ENCODE measurements at places on chromosomes 2 and 18.
A peak's percentile ranks its signal among the peaks of the same experiment; 100 is the strongest.

DNA sequence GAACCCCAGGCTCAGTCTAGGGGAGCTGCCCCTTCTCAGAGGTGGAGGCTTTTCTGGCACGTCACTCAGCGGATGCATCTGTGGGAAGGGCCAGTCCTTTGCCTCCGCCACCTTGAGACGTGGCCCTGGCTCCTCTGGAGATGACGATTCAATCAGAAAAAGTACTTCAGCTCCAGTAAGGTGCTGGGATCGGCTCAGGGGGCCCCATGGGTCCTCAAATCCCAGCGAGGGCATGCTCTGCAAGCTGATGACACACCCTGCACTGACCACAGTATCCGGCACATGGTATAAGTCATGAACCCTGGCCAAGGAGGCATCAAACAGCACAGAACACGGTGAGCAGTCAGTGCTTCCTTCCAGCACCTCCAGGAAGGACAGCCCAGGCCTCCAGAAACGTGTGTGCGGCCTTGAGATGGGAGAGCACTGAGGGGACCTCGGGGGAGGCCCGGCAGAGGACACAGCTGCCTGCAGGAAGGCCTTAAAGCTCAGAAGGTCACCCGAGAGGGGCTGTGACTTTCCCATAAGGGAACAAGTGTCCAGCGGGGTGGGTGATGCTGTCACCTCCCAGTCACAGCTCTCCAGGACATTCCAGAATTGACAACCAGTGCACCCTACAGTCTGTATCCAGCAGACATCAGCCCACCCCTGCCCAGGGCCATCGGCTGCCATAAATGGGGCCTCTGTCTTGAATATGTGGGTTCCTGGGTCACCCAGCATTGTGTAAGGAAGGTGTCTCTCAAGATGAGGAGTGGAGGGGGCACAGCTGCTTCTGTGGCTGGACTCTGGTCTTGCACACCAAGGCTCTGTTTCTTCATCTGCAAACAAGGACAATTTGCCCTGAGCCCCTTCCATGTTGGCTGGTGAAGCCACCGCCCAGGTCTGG is 205.8 kb downstream of the NDUFA10 start:
- no peak for DNase-seq

GRCh38 chr2:198129609-198130008 is 325.2 kb downstream of the PLCL1 start:
- no peak for DNase-seq

- no peak for DNase-seq
Measured at GRCh38 chr2:77838441-77838840, 316.3 kb upstream of the LRRTM4 start.

DNA sequence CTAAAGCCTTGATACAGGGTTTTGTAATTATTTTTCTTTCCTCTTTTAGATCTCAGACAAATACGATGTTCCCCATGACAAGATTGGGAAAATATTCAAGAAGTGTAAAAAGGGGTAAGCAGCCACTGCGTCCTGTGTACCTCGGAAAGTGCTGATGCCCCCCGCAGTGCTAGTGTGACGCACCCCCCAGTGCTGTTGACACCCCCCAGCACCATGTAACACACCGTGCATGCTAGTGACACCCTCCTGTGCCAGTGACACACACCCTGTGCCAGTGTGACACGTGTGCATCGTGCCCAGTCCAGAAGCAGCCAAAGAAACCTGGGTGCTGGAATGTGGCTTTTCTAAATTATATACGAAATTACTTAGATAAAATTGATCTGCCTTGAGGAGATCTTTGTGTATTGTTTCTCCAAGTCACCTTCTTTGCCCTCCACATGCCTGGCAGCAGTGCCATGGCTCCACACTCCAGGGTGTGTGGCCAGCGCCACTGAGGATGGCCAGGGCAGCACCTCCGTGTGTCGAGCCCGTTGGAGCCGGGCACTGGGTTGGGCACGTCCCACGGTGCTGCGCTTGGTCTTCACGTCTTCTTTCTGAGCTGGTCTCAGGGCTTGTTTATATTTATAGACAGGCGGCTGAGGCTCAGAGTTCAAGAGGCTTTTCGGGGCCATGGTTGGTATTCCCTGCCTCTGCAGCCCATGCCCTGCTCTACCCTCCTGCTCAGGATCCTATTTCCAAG is 44.3 kb upstream of the KLF11 start:
- no peak for DNase-seq

DNA sequence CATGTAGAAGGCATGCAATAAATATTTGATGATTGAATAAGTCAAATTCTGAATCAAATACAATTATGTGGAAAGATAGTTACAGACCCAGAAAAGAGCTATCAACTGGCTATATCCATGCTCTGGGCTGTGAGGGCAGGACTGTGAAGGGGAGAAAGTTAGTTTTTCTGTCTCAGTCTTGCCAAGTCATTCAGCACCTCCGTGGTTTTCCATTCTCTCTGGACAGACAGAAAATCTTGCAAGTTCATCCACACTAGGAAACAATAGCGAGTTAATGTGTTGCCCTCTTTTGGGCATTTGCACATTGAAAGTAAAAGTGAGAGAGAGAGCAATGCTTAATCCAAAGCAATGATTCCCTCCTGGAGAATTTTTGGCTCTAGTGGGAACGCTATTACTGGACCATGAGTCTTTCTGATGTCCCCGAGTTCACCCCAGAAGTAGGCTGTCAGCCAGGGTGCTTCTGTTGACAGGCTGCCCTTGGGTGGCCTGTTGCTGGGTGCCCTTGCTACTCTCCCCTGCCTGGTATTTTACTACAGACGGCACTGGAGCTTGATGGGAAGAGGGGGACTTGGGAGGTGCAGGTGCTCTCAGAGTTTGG is 238.3 kb downstream of the LOXHD1 start:
- DNase-seq = peak; percentile 6

DNA sequence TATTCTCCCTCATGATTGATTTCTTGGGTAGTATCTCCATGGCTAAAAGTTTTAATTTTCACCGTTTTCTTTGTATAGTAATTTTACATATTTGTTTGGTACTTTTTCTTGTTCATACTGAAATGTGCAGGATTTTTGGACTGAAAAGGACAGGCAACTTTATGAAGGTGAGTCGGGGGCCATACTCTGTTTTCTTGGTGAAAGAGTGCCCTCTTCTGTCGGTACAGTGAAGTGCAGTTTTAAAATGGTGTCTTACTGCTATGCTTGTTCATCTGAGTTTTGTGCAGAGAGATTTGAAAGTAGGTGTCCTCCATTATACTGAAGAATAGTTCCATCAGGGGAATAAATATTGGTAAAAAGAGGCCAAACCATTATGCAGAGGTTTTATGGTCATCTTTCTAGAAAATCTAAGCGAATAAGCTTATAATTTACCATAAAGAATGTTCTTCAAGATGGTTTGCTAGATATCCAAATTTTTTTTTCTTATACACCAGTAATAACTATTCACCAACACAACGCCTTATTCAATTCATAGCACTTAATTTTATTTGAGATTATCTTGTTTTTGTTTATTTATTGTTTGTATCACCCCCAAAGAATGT is 8.7 kb upstream of the SERPINB13 start:
- DNase-seq = no peak

- DNase-seq = no peak
Measured at GRCh38 chr18:77197073-77197472, 52.6 kb upstream of the GALR1 start.

- no peak for DNase-seq
Measured at GRCh38 chr2:29213888-29214291, 98.7 kb downstream of the CLIP4 start.

Measured in GM04503 (cell line).